ENCODE measurements at places on chromosomes 11 and 22. TPM values are rescaled to one million over a fixed set of nuclear protein-coding genes. Genes with fewer than 3 reads are reported as not detected.

MRGPRF gene
- 34.2 TPM for total RNA-seq

CARD10 gene
- total RNA-seq, result 8.7 TPM

RAG2 gene
- total RNA-seq, result not detected

KDM4D gene
- total RNA-seq, result 0.53 TPM

SLC22A8 gene
- total RNA-seq, result not detected

SCGB2A2 gene
- total RNA-seq, result not detected

BARX2 gene
- not detected for total RNA-seq

CNTF gene
- not detected for total RNA-seq

FGF4 gene
- total RNA-seq, result not detected

CDON gene
- 0.58 TPM for total RNA-seq

FAU gene
- total RNA-seq, result 391 TPM

GLB1L2 gene
- 0.29 TPM for total RNA-seq
